ENCODE measurements at places on chromosomes 13 and 19.

DNA sequence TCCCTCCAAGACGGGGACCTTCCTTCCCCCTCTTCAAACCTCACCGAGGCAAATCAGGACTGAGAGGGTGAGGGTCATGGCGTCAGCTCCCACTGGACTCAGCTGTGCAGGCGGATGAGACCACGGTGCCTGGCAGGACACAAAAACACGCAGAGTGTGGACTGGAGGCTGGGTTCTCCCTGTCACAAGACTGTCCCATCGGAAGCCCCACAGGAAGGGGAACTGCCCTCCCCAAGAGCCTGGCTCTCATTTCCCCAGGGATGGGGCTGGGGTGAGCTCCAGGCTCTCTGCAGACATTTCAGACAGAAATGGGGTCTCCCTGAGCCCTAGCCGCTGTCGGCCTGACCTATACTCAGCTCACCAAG, at the start of gene LILRB5:
Gene LILRB5, minus strand, starts transcription at position 158 of the 365 bp plus-strand sequence. Its CDS starts 80 bp downstream, at position 78.
- no peak for DNase-seq

GRCh38 chr13:98794498-98794897, 42.0 kb upstream of the SLC15A1 start:
- DNase-seq = no peak

DNA sequence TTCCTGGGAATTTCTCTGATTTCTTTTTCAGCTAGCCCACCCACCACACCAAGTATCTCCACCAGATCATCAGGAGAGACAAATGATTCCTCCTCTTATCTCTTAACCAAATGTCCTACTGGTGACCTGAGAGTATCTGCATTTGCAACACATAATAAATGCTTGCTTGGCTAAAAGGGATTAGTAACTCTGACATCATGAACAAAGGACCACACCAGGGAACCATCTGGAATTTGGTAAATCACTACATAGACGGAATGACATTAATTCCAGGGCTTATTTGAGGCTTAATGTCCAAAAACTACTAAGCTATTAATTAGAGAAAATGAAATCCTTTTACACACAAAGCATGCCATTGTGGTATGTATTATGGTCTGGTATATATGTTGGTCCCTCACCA, 139.0 kb downstream of the RAP2A start:
- DNase-seq = no peak

DNA sequence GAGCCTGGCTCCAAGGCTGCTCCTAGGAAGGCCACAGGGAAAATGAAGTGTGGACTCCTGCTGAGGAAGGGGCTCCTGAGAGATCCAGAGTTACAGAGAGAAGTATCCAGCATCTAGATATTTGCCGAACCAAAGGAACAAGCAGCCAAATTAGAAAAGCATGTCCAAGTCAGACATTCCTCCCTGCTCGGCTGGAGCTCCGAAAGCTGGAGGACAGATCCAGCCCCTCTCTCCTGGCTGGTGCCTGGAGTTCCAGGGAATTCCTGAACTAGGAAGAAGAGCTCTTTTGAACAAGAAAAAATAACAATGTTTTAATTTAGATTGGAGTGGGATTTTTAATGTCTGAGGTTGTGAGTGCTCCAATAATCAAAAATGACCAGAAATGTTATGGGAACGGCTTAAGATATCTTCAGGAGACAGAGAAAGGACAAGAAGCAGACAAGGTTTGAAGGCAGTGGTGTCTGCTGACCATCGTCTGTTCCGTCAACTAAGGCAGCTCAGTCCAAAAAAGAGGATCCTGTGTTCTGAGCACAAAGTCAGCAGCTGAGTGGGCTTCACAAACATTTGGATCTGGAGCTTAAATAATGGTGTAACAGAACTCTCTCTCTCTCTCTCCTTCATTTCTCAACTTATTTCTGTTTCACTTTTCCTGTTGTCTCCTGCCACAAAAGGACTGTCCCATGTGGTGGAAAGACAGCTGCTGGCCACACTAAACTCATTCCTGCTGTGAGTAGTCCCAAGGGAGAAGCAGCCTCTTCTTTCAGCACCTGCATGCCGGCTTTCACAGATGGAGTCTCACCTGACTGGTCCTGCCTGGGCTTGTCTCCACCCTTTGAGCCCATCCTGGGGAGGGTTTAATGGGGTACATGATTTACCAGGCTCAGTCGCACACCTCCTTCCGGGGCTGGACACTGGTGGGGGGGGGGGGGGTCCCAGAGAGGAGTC, 31.5 kb upstream of the IRS2 start:
- DNase-seq = no peak

GRCh38 chr13:112729408-112729807, 39.6 kb downstream of the ATP11A start:
- DNase-seq = no peak

Data from CD4-positive, alpha-beta T cell (primary cell).